Frontal cortex (tissue), 4 donors: ENCODE measurements at places on chromosomes 6 and 20. TPM values are rescaled to one million over a fixed set of nuclear protein-coding genes. Genes with fewer than 3 reads are reported as not detected.

The ZNF391 gene
- 2.9 TPM for total RNA-seq

The KHDC1 gene
- 2.9 TPM for total RNA-seq

The ENPP3 gene
- 0.41 TPM for total RNA-seq

The NR2E1 gene
- total RNA-seq: 6.1 TPM

The TRIM38 gene
- total RNA-seq: 0.41 TPM
